Ureter (tissue), 1 donor: ENCODE measurements at places on chromosomes 16 and 17. TPM values are rescaled to one million over a fixed set of nuclear protein-coding genes. Genes with fewer than 3 reads are reported as not detected.
A peak's percentile ranks its signal among the peaks of the same experiment; 100 is the strongest.

The GCGR gene
- total RNA-seq: not detected

The UBE2I gene
- 150 TPM for total RNA-seq

- no peak for DNase-seq
Measured at GRCh38 chr16:46883353-46883689, 841 bp upstream of the GPT2 start.

The SSTR5 gene
- total RNA-seq: 0.47 TPM

GRCh38 chr17:29572691-29573557 lies 4.4 kb downstream of the TP53I13 start:
- DNase-seq: peak; percentile 52

The KDM6B gene
- total RNA-seq: 31.8 TPM

The GPR139 gene
- total RNA-seq: not detected

The SLC22A31 gene
- 2.5 TPM for total RNA-seq

DNA sequence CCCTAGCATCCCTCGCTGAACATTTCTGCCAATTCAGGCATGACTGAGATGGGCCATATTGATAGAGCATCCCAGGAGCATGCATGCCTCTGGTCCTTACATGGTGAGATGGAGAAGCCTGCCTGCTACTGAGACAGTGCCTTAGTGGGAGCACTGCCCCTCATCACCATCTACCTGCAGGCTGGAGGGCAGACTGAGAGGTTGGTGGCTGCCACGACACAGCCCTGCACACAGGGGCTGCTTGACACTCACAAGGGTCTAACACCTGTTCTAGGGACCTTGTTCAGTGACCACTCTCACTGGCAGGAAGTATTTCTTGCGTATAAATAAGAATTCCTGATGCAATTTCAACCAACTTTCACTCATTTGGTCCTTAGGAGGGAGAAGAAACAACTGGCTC lies 34.0 kb downstream of the WIPI1 start:
- peak; percentile 9 for DNase-seq

DNA sequence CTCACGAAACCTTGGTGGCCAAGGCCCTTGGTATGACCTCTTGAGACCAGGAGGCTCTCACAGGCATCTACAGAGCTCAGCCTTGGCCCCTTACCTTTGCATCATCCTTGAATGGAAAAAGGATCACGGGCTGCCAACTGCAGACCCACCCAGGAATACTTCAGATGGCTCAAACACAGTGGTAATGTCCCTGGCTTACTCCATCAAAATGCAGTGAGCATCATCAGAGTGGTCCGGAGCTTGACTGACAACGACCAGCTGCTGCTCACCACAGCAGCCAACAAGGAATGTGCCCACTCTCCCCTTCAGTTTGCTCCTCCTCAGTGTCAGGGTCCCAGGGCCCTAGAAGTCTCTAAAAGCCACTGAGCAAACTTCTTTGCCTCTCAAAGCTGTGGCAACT lies 17.6 kb upstream of the MYH3 start:
- DNase-seq: no peak

- DNase-seq: no peak
Measured at GRCh38 chr17:78479369-78479768, 97.8 kb downstream of the DNAH17 start.

The NECAB2 gene
- total RNA-seq: not detected

The KRT33B gene
- total RNA-seq: not detected

DNA sequence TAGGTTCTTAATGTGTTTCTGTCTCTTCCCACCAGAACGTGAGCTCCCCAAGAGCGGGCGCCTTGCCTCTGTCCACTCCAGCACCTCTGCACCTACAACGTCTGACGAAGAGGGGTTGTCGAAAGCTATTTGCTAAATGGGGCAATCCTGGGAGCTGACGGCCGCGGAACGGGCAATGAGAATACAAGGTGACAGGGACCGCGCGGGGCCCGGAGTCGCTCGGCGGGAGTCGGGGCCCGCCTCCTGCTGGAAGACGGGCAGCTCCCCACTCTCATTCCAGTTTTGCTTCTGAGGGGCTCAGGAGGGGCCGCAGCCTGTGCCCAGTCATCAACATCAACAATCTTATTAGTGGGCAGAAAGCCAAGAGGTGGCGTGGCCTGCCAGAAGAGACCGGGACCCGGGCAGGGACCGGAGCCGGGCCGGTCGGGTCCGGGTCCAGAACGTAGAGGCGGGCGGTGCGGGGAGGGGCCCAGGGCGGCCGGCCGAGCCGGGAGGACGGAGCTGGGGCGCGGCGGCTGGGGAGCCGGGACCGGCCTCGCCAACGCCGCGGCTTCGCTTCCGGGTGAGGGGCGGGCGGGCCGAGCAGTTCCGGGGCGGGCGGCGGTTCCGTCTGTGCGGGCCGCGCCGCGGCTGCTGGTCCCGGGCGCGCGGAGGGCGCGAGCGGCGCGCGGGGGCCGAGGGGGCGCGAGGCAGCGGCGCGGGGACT lies at the start of gene MOSMO:
Gene MOSMO (plus strand): TSS at position 603 of the 706 bp plus-strand sequence. CDS start 191 bp downstream, outside the sequence.
- DNase-seq: peak; percentile 57

The IGSF6 gene
- 5.2 TPM for total RNA-seq

DNA sequence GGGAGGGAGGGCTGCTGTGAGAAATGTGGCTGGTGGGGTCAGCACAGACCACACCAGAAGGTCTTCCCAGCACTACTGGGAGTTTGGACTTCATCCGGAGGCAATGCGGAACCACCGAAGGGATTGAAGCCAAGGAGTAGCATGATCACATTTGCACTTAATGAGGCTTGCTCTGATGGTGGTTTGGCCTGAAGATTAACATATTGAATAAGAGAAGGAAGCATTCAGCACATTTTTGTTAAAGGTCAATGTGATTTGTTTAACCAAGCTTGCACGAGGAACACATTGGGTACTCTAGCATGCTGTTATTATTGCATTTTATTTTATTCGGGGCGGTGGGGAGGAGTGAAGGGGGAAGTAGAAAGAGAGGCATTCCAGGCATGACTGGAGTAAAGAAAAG lies 378.6 kb downstream of the UTP18 start:
- DNase-seq: no peak

The SLC35G6 gene
- total RNA-seq: not detected

DNA sequence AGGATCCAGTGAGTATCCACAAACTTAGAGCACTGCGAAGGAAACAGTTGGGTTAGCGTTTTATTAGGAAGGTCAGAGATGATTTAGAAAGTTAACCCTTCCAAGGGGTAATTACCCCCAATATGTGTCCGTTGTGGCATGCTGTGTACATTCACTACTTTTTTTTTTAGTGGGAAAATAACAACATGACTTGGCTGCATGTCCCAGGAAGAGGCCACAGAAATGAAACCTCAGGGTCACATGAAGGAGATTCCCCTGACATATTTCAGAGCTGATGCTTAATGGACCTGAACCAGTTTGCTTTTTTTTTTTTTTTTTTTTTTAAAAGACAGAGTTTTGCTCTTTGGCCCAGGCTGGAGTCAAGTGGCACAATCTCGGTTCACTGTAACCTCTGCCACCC lies 167.5 kb downstream of the PRKCA start:
- no peak for DNase-seq

DNA sequence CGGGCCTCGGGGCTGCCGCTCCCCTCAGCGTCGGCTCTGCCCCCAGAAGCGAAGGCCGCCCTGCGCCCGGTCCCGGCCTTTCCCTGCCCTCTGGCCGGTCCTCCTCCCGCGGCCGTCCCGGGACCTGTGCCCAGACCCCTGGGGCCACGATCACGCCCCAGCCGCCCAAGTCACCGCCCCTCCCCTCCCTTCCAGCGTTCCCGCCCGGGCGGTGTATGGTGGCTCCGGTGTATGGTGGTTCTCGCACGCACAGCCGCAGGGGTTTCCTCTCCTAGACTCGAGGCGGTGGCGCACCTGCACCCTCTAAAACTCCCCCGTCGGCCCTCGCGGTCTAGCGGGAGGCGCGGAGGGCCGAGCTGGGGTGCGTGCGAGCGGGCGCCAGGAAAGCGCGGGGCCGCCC lies 10.0 kb downstream of the TIGD7 start:
- no peak for DNase-seq

DNA sequence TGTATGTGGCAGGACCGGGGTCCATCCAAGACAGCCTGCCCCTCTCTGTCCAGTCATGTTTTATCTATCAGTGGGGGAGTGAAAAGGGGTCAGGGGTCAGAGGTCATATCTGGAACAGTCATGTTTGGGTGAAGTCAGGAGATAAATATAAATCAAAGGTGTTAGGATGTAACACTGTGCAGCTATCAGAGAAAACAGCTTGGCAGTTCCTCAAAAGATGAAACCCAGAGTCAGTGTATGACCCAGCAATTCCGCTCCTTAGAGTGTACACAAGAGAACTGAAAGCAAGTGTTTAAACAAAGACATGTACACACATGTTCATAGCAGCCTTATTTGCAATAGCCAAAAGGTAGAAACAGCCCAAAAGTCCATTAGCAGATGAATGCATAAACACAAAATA lies 361.3 kb downstream of the FOXL1 start:
- no peak for DNase-seq

The GGA2 gene
- 99.4 TPM for total RNA-seq

DNA sequence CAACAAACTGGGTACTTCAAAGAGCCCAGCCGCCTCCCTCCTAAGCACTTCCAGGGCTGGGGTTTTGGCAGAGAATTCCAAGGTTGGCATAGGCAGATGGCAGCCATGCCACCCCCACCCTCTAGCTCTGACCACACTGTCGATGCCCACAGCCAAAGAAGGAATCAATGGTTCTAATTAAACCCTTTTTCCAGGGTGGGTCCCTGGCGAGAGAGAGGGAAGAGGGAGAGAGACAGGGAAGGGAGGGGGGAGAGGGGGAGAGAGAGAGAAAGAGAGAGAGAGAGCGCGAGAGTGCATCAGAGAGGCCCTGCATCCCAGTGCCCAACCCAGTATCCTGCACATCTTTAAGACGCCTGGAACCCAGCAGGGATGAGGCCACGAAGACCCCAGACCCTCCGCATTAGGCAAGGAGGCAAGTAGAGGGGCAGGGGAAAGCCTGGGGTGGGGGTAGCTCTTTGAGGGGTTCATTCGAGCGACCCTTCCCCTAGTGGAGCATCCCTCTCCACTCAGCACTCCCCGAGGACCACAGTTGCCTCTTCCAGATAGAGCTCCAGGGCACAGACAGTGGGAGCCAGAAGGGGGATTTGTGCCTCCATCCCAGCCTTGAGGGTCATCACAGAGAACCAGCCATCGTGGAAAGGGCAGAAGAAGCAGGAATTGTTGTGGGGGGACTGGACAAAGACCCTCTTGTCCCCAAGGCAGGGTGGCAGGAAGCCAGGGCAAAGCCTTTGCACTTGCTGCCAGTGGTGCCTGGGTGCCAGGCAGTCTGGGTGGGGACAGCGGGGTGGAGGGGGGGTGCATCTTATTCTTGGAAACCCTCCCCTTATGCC lies 2.6 kb downstream of the SRCIN1 start:
- DNase-seq: no peak

DNA sequence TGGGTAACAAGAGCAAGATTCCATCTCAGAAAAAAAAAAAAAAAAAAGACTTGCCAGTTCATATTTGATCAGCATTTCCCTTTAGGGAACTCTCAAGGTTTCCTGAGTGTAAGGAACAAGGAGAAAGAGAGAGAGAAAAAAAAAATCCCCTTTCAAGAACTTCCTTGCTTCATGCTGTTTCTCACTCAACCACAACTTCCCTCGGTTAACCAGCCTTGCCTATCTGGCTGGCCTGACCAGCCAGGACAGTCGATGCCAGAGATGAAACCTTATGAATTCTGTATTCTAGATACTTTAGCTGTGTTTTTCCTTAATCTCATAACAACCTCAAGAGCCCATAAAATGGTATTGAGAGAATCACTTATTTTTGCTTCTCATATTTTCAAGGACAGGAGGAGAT lies 2.6 kb upstream of the N4BP1 start:
- DNase-seq: no peak

GRCh38 chr17:61426482-61427304 lies 25.5 kb upstream of the TBX4 start:
- no peak for DNase-seq

GRCh38 chr17:39199820-39200069 lies 338 bp upstream of the RPL19 start:
- DNase-seq: peak; percentile 95

- no peak for DNase-seq
Measured at GRCh38 chr16:88479793-88480760, 27.0 kb downstream of the ZFPM1 start.

DNA sequence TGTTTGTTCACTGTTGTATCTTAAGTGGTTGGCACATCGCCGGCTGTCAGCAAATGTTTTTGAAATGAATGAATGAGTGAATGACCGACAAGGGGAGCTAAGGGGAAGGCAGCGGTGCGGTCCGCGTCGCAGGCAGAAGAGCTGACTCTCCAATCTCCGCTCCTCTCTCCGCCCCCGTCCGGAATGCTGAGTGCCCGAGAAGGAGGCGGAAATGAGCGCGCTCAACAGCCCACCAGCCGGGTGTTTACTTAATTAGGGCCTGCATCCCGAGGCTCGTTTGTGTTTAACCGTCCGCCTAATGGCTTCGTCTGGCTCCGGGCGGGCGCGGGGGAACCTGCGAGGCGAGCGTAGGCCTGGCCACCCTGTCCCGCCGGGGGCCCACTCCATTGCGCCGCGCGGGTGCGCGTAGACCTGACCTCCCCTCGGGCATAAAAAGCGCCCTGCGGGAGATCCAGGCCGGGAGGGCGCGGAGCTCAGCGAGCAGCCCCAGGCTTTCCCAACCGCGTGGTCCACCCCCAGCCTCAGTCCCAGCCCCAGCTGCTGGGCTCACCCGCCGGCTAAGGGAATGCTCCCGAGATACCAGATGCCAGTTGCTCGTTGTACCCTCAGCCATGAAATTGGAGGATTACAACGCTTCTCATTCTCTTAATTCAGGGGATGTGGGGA lies 2.5 kb upstream of the CDH3 start:
- peak; percentile 47 for DNase-seq

DNA sequence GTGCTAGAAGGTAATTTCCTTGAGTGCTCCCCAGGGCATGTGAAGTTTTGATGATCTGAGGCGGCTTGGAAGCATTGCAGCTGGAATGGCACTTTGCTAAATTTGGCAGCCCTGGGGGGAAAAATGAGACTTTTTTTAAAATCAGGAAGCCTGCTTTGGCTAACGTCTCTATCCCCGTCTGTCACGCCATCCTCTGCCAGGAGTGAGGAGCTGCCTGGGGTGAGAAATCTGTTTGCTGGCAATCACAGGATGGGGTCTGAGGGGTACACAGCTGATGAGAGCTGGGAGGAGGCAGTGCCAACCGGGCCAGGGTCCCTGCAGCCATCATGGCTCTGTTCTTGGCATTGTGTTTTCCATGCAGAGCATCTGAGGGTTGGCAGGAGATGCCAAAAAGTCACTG lies 2.0 kb downstream of the ABCC12 start:
- DNase-seq: no peak

The ZNF624 gene
- 8.7 TPM for total RNA-seq
